ENCODE measurements at places on chromosomes 2 and 18.

GRCh38 chr2:14422426-14422825 lies 210.1 kb upstream of the LRATD1 start:
- no peak for DNase-seq

DNA sequence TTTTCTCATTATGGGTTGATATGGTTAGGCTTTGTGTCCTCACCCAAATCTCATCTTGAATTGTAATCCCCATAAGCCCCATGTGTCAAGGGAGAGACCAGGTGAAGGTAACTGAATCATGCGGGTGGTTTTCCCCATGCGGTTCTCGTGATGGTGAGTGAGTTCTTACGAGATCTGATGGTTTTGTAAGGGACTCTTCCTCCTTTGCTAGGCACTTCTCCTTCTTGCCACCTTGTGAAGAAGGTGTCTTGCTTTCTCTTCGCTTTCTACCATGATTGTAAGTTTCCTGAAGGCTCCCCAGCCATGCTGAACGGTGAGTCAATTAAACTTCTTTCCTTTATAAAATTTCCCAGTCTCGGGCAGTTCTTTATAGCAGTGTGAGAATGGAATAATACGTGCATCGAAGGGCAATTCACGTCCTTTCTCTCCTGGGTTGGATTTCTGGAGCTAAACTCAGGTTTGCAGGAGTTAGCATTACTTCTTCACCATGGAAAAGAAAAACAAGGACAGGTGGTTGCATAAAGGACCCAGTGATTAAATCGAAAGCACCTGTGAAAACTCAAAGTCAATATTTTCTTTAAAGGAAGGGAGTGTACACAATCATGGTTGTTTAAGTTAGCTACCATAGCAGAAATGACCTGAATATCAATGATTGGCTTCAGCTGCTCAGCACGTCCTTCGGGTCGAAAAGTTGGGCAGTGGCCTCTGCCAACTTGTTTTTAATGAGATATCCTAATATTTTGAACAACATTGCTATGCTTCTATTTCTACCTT lies 54.1 kb downstream of the CDC42EP3 start:
- DNase-seq: no peak

- no peak for DNase-seq
These were observed 76.7 kb downstream of the LRP2 start for GRCh38 chr2:169285531-169286235.

GRCh38 chr2:106990297-106990696 lies 104.3 kb upstream of the ST6GAL2 start:
- no peak for DNase-seq

- DNase-seq: no peak
These were observed 295.4 kb upstream of the ATP5MC3 start for GRCh38 chr2:175476948-175477347.

DNA sequence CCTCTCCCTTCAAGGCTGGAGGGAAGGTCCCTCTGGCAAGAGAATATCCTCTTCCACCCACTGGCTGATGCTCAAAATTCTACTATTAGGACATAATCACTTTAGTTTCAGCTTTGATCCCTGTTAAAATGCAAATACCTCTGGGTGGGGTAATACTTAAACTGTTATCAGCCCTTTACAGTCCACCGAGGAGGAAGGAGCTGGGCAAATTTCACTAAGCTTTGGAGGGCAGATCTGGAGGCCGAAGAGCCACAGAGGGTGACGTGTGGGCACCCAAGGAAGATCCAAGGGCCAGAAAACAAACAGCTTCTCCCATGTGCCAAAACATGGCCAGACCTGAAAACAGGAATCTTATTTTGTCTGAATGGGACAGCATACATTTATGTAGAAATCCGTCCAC lies 74.6 kb upstream of the BCL11A start:
- no peak for DNase-seq

GRCh38 chr2:45192481-45192880 lies 183.2 kb upstream of the SIX2 start:
- no peak for DNase-seq

GRCh38 chr2:28395334-28396061 lies 2.8 kb downstream of the FOSL2 start:
- DNase-seq: no peak

DNA sequence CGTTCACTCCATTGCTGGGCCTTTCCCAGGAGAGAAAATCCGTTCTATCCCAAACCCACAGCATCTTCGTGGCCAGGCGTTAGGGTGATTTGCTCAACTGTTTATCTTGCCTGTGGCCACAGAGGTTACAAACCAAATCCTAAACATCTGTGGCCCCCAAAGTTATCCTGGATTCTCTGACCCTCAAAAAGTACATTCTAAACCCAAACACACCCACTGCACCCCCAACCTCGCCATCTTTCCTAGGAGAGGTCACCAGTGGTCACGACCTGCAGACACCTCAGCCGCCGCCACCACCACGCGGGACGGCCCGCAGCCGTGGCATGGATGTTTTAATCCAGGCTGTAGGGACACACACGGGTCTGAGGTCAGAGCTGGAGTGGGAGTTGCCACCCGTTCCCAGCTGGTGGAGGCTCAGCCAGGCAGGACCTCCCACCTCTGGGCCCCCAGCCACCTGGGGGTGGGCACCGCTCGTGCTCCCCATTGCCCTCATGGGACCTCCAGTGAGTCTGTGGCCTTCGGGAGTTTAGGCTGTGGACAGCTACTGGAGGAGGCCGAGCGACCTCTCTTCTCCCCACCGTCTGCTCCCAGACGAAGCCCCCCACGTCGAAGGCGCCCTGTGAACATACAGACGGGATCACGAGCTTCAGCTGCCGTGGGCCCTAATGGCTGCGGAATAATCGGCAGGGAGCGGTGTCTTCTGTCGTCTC lies 72.0 kb downstream of the KCNG2 start:
- DNase-seq: no peak

GRCh38 chr18:35458271-35458670 lies 39.5 kb downstream of the INO80C start:
- no peak for DNase-seq

DNA sequence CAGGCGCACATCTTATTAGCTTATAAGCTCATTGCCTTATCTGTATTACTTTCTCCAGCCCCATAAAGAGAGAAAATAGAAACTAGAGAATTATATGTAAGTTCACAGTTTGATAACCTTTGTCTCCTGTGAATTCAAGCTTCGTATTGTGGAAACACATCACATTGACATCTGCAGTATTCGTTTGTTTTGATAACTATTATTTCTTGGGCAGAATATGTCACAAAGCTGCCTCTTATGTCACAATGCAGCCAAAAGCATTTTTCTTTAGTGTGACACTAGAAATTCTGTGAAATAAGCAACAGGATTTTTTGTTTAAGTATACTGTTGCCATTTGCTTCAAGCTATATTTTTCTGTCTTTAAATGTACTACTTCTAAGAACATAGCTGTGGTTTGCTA lies 221.5 kb downstream of the DOK6 start:
- no peak for DNase-seq

- DNase-seq: no peak
These were observed 59.7 kb downstream of the NPPC start for GRCh38 chr2:231866450-231866849.

- no peak for DNase-seq
These were observed 630.3 kb upstream of the NRXN1 start for GRCh38 chr2:51662187-51662586.

All from activated naive CD8-positive, alpha-beta T cell treated with anti-CD3 and anti-CD28 coated beads for 36 hours (primary cell).